ENCODE measurements at places on chromosomes 2 and 18. TPM values are rescaled to one million over a fixed set of nuclear protein-coding genes. Genes with fewer than 3 reads are reported as not detected.

- no peak for DNase-seq
These were observed 7.0 kb downstream of the TTC39C start for GRCh38 chr18:24021505-24021904.

- no peak for DNase-seq
These were observed 39.5 kb upstream of the NPAS2 start for GRCh38 chr2:100780203-100781008.

- DNase-seq: no peak
These were observed 152.8 kb downstream of the SMAD2 start for GRCh38 chr18:47777626-47778025.

GRCh38 chr2:96154506-96155380, 9.5 kb upstream of the DUSP2 start:
- DNase-seq: no peak

The MBD1 gene
- 107 TPM for total RNA-seq

- DNase-seq: no peak
These were observed 164.0 kb upstream of the MYO3B start for GRCh38 chr2:170013802-170014551.

All from CD4-positive, alpha-beta T cell (primary cell).